CD4-positive, alpha-beta T cell treated with Interferon alpha-2 for 1 hour (primary cell): ENCODE measurements at places on chromosomes 7 and 10.

- no peak for DNase-seq
These were observed 284 bp downstream of the CXCL12 start for GRCh38 chr10:44384601-44385025.

- no peak for DNase-seq
These were observed 40.2 kb downstream of the GPR85 start for GRCh38 chr7:113046453-113046852.

- DNase-seq, result no peak
These were observed 84.6 kb upstream of the GHITM start for GRCh38 chr10:84054743-84055142.

DNA sequence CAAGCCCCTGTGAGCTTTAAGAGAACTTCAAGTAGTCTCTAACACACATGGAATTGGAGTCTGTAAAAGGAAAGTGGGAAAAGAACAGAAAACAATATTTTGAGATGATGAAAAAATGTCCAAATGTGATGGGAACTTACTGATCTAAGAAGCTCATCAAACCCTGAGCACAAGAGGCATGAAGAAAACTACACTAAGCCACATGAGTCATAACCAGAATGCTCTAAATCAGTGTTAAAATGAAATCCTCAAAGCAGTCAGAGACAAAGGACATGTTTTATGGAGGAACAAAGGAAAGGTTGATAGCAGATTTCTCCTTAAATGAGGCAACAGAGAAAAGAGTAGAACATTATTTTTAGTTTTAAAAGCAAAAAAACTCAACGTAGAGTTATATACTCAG, 37.2 kb downstream of the ZNF33A start:
- no peak for DNase-seq

GRCh38 chr7:22429386-22429785, 70.6 kb downstream of the STEAP1B start:
- DNase-seq, result no peak

- DNase-seq, result no peak
These were observed 16.0 kb upstream of the SLC29A3 start for GRCh38 chr10:71302874-71303568.
